ENCODE measurements at places on chromosomes 2 and 18.

GRCh38 chr18:66825347-66825746 is 221.5 kb upstream of the CDH19 start:
- no peak overlapping the region for H3K27ac ChIP-seq
- H3K36me3 ChIP-seq: no peaks in the 10 kb centered on the region
- H3K27me3 ChIP-seq: no peaks in the 10 kb centered on the region
- no peak overlapping the region for H3K4me3 ChIP-seq
- DNase-seq: no peak
- H3K4me1 ChIP-seq: no peaks in the 10 kb centered on the region

DNA sequence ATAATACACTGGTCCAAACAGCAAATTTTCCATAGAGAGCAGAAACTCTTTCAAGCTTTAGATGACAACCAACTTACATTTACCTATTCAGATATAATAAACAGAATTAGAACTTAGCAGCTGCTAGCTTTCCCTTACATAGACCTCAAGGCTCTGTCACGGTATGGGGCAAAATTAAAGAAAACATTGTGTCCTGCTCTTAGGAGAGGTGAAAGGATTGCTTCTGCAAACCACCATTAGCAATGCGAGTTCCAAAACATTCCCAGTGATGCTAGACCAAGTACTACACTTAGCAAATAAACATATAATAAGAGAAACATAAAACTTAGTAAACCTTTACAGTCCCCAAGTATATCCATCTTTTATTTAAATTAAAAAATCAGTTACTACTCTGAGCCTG is 183.3 kb downstream of the CAMKMT start:
- no peak for DNase-seq
- no peaks in the 10 kb centered on the region for H3K27me3 ChIP-seq
- H3K27ac ChIP-seq: no peak overlapping the region
- H3K4me3 ChIP-seq: no peak overlapping the region

- H3K4me1 ChIP-seq: no peaks in the 10 kb centered on the region
- no peak overlapping the region for H3K27ac ChIP-seq
- H3K4me3 ChIP-seq: no peak overlapping the region
- no peaks in the 10 kb centered on the region for H3K36me3 ChIP-seq
- no peak for DNase-seq
- H3K27me3 ChIP-seq: no peaks in the 10 kb centered on the region
These were observed 26.8 kb downstream of the RHBDD1 start for GRCh38 chr2:226862623-226863022.

- H3K27me3 ChIP-seq: no peaks in the 10 kb centered on the region
- no peaks in the 10 kb centered on the region for H3K36me3 ChIP-seq
- no peak overlapping the region for H3K4me3 ChIP-seq
- DNase-seq: no peak
These were observed 27.1 kb upstream of the MAP3K20 start for GRCh38 chr2:173048522-173048896.

GRCh38 chr2:162123806-162124758 is 28.0 kb downstream of the GCG start:
- no peaks in the 10 kb centered on the region for H3K36me3 ChIP-seq
- no peak overlapping the region for H3K27ac ChIP-seq
- no peaks in the 10 kb centered on the region for H3K4me1 ChIP-seq
- no peaks in the 10 kb centered on the region for H3K27me3 ChIP-seq

DNA sequence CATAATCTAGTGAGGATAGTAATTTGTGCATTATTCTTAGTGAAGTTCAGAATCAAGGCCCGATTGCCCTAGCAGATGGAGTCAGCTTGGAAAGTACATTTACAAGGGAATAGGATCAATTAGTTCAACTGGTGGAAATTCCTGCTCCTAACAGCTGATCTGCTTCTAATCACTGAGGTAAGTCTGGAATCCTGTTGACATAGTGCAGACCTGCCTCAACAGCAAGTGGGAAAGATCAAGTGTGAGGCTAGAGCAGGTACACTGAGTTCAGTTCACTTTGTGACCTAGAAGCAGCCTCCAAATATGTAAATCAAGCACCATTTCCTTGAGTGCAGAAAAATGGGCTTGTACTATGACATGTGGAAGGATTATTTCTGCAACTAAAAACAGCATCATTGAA is 111.2 kb upstream of the NOSTRIN start:
- no peaks in the 10 kb centered on the region for H3K27me3 ChIP-seq
- H3K27ac ChIP-seq: no peak overlapping the region
- H3K4me1 ChIP-seq: no peaks in the 10 kb centered on the region
- no peaks in the 10 kb centered on the region for H3K36me3 ChIP-seq
- no peak overlapping the region for H3K4me3 ChIP-seq
- no peak for DNase-seq

GRCh38 chr2:184562532-184562931 is 35.8 kb upstream of the ZNF804A start:
- DNase-seq: no peak
- no peaks in the 10 kb centered on the region for H3K27me3 ChIP-seq
- no peak overlapping the region for H3K4me3 ChIP-seq
- no peaks in the 10 kb centered on the region for H3K36me3 ChIP-seq

DNA sequence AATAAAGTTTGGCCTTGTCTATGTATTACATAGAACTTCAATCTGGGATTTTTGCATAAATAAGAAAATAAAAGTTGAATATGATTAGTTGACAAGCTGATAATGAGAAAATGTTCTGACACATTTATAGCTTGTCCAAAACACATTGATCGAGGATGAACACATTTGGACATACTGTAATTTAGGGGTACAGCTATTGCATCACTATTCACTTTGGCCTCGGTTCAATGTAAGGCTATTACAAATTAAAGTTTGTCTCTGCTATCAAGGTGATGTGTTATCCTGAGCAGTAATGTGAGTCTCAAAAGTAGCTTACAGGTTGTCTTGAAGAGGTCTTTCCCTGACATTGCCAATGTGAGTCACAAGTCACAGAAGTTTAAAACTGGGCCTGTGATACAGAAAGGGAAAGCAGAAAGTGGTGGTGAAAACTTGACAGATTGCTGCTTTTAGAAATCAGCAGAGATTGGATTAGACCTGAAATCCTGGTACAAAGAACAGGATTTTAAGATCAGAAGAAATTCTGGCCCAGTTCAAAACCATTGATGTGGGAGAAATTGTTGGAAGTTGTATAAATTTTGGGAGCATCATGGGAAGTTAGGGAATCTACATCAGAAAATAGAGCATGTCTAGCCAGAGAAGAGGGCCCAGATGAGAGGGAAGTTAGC is 674.1 kb downstream of the NYAP2 start:
- H3K4me3 ChIP-seq: no peak overlapping the region
- H3K4me1 ChIP-seq: no peaks in the 10 kb centered on the region
- H3K27me3 ChIP-seq: no peaks in the 10 kb centered on the region
- no peaks in the 10 kb centered on the region for H3K36me3 ChIP-seq

DNA sequence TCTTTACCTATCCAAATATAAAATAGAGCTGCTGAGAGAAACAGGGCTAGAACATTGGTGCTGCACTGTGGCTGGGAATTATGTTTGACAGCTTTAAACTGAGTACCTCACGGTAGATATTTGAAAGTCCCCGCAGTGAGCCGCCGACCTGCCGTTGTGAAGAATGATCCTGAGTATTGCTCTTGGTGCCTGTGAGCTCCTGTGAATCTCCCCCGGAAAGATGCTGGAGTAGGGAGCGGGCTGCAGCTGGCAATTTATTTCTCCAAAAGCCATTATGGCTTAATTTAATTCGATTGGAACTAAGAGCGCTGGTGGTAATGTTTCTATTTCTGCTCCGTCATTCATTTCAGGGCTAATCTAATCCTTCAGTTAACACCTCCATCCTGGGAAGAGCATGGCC is 129.4 kb upstream of the TPO start:
- H3K27me3 ChIP-seq: no peaks in the 10 kb centered on the region
- no peak for DNase-seq
- H3K4me3 ChIP-seq: no peak overlapping the region

DNA sequence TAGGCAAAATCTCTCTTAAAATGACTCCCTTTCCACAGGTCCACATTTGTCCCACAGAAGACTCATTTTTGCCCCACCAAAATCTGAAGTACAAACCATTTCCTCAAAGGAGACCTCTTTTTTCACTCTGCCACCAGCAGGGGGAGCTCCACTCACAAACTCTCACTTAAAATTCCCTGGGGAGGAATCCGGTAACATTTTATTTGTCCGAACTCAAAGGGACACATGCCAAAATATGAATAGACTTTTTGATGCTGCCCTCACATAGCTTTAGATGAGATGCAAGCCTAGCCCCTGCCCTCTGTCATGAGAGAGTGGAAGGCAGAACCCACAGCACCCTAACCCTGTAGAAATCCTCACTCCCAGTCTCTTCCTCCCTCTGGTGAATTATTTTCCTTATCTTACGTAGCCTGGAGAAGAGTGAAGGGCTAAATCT is 57.1 kb downstream of the RMDN2 start:
- H3K36me3 ChIP-seq: no peaks in the 10 kb centered on the region
- no peaks in the 10 kb centered on the region for H3K27me3 ChIP-seq
- no peak overlapping the region for H3K27ac ChIP-seq
- no peak overlapping the region for H3K4me3 ChIP-seq
- H3K4me1 ChIP-seq: peaks cover 4% of the 10 kb centered on the region
- DNase-seq: peak; percentile 82

GRCh38 chr2:168033966-168034365 is 213.4 kb downstream of the STK39 start:
- H3K27ac ChIP-seq: no peak overlapping the region
- DNase-seq: no peak
- H3K4me3 ChIP-seq: no peak overlapping the region
- no peaks in the 10 kb centered on the region for H3K36me3 ChIP-seq

GRCh38 chr2:173991856-173992588 is 26.8 kb upstream of the SP3 start:
- no peak overlapping the region for H3K27ac ChIP-seq
- H3K36me3 ChIP-seq: no peaks in the 10 kb centered on the region
- no peak overlapping the region for H3K4me3 ChIP-seq

- no peak overlapping the region for H3K4me3 ChIP-seq
- no peaks in the 10 kb centered on the region for H3K36me3 ChIP-seq
- H3K4me1 ChIP-seq: no peaks in the 10 kb centered on the region
- DNase-seq: no peak
- no peaks in the 10 kb centered on the region for H3K27me3 ChIP-seq
These were observed 92.7 kb upstream of the PXDN start for GRCh38 chr2:1837022-1837421.

GRCh38 chr2:176084611-176085119 is 903 bp upstream of the EVX2 start:
- peaks cover 57% of the 10 kb centered on the region for H3K27me3 ChIP-seq
- peak; percentile 58 for DNase-seq
- no peak overlapping the region for H3K27ac ChIP-seq

GRCh38 chr2:44813658-44814057 is 127.8 kb upstream of the SIX3 start:
- no peak overlapping the region for H3K4me3 ChIP-seq
- no peaks in the 10 kb centered on the region for H3K36me3 ChIP-seq
- peaks cover 59% of the 10 kb centered on the region for H3K27me3 ChIP-seq

GRCh38 chr2:74290066-74290465 is 53.1 kb downstream of the SLC4A5 start:
- no peak for DNase-seq
- no peaks in the 10 kb centered on the region for H3K36me3 ChIP-seq
- no peaks in the 10 kb centered on the region for H3K27me3 ChIP-seq
- no peak overlapping the region for H3K27ac ChIP-seq
- H3K4me3 ChIP-seq: no peak overlapping the region
- no peaks in the 10 kb centered on the region for H3K4me1 ChIP-seq

DNA sequence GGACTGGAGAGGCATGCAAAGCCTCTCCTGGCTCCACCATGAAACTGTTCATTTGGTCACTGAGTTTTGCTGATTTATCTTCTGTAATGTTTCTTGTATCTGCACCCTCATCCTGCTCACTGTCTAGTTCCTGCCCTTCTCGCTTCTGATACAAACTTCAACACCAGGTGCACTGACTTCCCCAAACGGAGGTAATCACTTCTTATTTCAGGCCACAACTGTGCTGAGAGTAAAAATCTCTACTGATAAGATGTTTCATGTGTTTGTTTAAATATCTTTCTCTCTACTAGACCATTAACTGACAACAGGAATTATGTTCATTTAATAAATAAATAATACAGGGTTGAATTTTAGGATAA is 10.9 kb upstream of the NT5C1B start:
- H3K27me3 ChIP-seq: no peaks in the 10 kb centered on the region
- no peaks in the 10 kb centered on the region for H3K36me3 ChIP-seq
- no peak for DNase-seq
- H3K27ac ChIP-seq: no peak overlapping the region
- H3K4me3 ChIP-seq: no peak overlapping the region

DNA sequence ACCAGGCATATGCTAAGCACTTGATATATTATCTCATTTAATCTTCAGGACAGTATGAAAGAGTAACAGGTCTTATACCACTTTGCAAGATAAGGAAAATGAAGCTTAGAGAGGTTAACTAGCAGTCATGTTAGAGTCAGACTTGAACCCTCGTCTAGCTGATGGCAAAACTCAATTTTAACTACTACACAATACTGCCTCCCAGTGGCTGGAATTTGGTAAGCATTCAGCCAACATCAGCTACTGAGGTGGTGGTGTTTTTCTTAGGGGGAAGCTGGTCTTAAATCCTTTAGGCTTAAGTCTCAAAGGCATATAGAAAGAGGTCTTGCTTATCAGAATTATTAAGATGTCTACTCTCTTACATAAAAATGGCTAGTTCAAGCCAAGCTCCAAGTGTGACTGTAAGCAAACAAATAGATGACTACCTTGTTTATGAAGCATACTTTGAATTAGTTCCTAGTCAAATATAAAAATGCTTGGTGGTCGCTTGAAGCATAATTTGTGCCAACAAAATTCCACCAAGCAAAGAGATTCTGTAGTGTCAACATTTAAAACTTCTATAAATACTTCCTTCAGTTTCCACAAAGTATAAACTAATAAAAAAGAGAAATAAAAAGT is 325.4 kb upstream of the FIGN start:
- no peak overlapping the region for H3K27ac ChIP-seq
- no peaks in the 10 kb centered on the region for H3K4me1 ChIP-seq
- H3K36me3 ChIP-seq: no peaks in the 10 kb centered on the region
- peak; percentile 50 for DNase-seq

DNA sequence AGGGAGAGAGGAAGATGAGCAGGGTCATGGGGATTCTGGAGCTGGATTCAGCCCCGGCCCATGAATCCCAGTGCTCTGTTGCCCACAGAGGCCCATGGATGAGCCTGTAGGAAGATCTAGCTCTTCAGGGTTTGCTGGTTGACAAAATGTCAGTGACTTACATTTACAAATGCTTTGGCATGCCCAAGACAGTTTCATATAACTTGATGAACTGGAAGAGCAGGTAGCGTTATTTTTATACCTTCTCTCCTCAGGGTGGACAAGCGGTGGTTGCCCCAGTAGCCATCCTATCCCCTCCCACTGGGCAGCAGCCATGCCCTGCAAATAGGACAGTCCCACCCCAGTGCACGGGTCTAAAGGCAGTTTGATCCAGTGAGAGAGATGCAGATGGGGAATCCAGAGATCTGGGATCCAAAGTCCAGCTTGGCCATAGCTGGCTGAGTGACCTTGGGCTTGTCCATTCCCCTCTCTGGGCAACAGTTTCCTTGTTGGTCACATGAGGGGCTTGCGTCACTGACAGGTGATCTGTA is 21.5 kb upstream of the KCNK3 start:
- no peaks in the 10 kb centered on the region for H3K36me3 ChIP-seq
- no peak overlapping the region for H3K4me3 ChIP-seq
- H3K27ac ChIP-seq: no peak overlapping the region
- H3K27me3 ChIP-seq: no peaks in the 10 kb centered on the region
